ENCODE measurements at places on chromosomes 12 and 14.

GRCh38 chr14:103578401-103579075 is 15.8 kb downstream of the COA8 start:
- DNase-seq = no peak

DNA sequence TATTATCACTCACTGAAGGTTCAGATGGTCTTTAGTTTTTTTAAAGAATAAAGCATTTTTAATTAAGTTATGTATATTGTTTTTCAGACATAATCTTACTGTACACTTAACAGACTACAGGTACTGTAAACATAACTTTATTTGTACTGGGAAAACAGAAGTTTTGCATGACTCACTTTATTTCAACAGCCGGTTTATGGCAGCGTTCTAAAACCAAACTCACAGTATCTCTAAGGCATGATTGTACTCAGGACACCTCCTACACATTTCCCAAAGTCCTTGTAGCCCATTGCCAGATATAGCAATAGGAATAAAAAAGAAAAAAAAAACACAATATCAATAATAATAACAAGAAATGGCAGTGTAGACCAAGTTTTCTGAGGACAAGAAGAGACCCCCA is 1341.4 kb downstream of the FSCB start:
- DNase-seq = no peak

GRCh38 chr14:72057701-72058285 is 125.6 kb downstream of the RGS6 start:
- no peak for DNase-seq

DNA sequence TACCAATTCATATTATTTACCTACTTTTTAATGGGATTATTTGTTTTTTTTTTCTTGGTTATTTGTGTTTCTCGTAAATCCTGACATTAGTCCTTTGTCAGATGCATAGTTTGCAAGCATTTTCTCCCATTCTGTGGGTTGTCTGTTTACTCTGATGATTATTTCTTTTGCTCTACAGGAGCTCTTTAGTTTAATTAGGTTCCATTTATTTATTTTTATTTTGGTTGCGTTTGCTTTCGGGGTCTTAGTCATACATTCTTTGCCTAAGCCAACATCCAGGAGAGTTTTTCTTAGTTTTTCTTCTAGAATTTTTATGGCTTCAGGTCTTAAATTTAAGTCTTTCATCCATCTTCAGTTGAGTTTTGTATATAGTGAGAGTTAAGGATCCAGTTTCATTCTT is 289.9 kb downstream of the AKAP6 start:
- no peak for DNase-seq

Data from NCI-H69 (cell line).